Activated CD4-positive, alpha-beta T cell treated with anti-CD3 and anti-CD28 coated beads, Interleukin-2, amount 10 ng/mL, durations not matched to agents 24 days and 14 days (primary cell): ENCODE measurements at places on chromosomes 5 and 9. TPM values are rescaled to one million over a fixed set of nuclear protein-coding genes. Genes with fewer than 3 reads are reported as not detected.

UNC5A gene
- not detected in 2 replicates for total RNA-seq

PCDHA13 gene
- not detected in 2 replicates for total RNA-seq

FGF1 gene
- not detected in 2 replicates for total RNA-seq

DRD1 gene
- total RNA-seq: 0.07 TPM in 1 of 2 replicates, not detected in the other
